ENCODE measurements at places on chromosomes 13 and 19.

DNA sequence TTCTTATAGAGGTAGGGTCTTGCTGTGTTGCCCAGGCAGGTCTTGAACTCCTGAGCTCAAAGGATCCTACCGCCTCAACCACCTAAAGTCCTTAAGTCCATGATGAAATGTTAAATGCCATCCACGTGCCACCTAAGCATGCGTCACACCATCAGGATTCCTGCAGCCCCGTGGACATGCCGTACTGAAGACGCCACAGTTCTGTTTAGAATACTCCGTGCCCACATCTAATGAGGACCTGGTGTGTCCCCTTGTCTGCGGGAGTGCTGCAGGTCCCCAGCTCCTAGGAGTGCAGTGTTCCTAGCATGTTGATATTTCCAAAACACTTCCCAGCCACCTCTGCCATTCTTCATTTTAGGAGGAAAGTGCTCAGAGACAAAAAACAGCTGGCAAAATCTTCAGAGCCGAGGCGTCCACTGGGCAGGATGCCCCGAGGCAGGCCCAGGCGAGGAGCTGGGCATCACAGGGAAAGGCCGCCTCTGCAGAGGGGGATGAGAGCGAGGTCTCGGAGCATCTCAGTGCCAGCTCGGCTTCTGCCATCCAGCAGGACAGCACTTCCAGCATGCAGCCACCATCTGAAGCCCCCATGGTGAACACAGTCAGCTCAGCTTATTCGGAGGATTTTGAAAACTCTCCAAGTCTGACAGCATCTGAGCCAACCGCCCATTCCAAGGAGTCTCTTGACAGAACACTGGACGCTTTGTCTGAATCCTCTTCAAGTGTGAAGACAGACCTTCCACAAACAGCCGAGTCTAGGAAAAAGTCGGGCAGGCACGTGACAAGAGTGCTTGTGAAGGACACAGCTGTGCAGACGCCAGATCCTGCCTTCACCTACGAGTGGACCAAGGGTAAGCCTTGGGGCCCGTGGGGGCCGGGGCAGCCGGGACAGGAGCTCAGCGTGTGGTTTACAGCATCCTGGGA is 13.2 kb downstream of the C19orf44 start:
- DNase-seq: no peak

- no peak for DNase-seq
These were observed 1487.2 kb upstream of the PRR20A start for GRCh38 chr13:55653497-55653896.

- no peak for DNase-seq
These were observed 17.1 kb downstream of the ELAVL1 start for GRCh38 chr19:7988307-7988706.

GRCh38 chr19:17687857-17688784 is at the start of gene UNC13A:
TSS of gene UNC13A (minus strand) at chr19:17688354. CDS start at chr19:17688199, 155 bp downstream.
- peak; percentile 17 for DNase-seq

- DNase-seq: no peak
These were observed 25.7 kb upstream of the SERP2 start for GRCh38 chr13:44347949-44348348.

DNA sequence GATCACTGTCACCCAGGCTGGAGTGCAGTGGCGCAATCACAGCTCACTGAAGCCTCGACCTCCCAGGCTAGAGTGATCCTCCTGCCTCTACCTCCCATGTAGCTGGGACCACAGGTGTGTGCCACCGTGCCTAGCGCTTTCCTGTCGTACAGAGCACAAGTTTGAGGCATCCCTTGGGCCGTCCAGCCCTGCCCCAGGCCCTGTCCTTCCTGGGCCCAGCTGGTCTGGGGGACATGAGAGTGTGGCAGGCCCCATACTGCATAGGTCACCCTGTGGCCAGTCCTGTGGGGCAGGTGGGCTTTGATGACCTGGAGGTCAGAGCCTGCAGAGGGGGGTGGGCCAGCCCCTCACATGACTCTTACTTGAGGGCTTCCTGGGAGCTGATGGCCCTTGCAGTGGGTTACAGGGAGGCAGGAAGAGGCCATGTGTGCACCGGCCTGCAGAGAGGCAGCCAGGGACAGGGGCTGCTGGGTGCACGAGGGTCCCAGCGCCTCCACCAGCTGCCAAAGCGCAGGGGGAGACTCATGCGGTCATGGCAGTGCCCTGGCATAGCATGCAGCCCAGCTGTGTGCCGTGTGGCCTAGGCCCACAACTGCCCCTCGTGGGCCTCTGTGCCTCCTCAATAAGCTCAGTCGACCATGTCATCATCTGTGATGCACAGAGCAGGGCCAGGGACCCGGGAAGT is 61.4 kb downstream of the KDM4B start:
- DNase-seq: no peak

GRCh38 chr13:91270031-91270430 is 77.5 kb upstream of the MIR17HG start:
- peak; percentile 12 for DNase-seq

- DNase-seq: peak; percentile 26
These were observed 11.8 kb upstream of the FBN3 start for GRCh38 chr19:8161135-8161646.

DNA sequence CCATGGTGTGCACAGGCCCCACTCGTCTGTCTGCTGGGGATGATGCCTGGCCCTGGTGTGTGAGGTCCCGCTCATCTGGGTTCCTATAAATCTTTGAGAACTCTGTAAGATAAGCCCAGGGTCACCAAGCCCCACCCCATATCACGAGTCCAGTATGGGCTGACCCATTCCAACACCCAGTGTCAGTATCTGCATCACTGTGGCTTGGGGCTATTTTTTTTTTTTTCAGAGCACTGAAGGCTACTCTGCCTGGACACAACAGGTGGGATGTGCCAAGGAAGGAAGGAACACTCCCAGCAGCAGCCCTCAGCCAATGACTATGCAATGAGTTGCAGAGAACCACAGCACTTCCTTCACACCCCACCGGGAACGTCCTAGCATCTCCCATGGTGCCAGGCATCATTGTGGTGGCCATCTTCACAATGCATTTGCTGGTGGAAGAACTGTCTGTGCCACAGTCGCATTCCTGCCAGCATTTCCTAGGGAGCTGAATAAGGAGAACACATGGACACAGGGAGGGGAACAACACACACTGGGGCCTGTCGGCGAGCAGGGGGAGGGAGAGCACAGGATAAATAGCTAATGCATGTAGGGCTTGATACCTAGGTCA is 83.1 kb upstream of the TSHZ3 start:
- DNase-seq: no peak

DNA sequence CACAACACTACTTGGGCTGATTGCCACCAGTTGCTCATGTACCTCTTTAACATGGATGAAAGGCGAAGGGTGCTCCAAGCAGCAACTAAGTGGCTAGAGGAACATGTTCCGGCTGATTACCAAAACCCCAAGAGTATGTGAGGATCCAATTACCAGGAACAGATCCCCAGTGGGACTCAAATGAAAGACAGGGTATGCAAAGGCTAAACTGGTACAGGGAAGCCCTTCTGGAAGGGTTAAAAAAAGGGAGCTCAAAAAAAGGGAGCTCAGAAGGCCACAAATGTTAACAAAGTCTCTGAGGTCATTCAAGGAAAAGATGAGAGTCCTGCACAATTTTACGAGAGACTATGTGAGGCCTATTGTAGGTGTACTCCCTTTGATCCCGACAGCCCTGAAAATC is 604.7 kb downstream of the UQCRFS1 start:
- no peak for DNase-seq
